ENCODE measurements at places on chromosomes 2 and 18. TPM values are rescaled to one million over a fixed set of nuclear protein-coding genes. Genes with fewer than 3 reads are reported as not detected.

SPEG gene
- total RNA-seq: 2.4 TPM

FEV gene
- total RNA-seq: not detected

PUS10 gene
- 3.6 TPM for total RNA-seq

ARMC9 gene
- 0.73 TPM for total RNA-seq

ENOSF1 gene
- 16.1 TPM for total RNA-seq

CCBE1 gene
- total RNA-seq: under 0.01 TPM

SLC5A7 gene
- under 0.01 TPM for total RNA-seq

PPP1R1C gene
- not detected for total RNA-seq

YPEL5 gene
- 625 TPM for total RNA-seq

CPLX4 gene
- total RNA-seq: 0.10 TPM

POTEJ gene
- total RNA-seq: not detected

RNU2-63P gene
- total RNA-seq: not detected

IL1RL2 gene
- 0.31 TPM for total RNA-seq

CDCA7 gene
- 2.3 TPM for total RNA-seq

UGT1A6 gene
- total RNA-seq: not detected

REG3G gene
- not detected for total RNA-seq

LRRTM1 gene
- not detected for total RNA-seq

PDE1A gene
- total RNA-seq: not detected

MEP1B gene
- total RNA-seq: not detected

XRCC5 gene
- 132 TPM for total RNA-seq

MC4R gene
- not detected for total RNA-seq

RAB17 gene
- 0.10 TPM for total RNA-seq

NPHP1 gene
- total RNA-seq: 0.52 TPM

STARD6 gene
- not detected for total RNA-seq

KIAA2012 gene
- not detected for total RNA-seq

KHK gene
- total RNA-seq: 0.52 TPM

SERPINB7 gene
- not detected for total RNA-seq

SGO2 gene
- total RNA-seq: 2.1 TPM

FBXO11 gene
- total RNA-seq: 121 TPM

CERKL gene
- 0.21 TPM for total RNA-seq

SLC30A3 gene
- not detected for total RNA-seq

HOXD8 gene
- total RNA-seq: not detected

Measured in mononuclear cell (primary cell).